ENCODE measurements at places on chromosomes 3 and 15.

DNA sequence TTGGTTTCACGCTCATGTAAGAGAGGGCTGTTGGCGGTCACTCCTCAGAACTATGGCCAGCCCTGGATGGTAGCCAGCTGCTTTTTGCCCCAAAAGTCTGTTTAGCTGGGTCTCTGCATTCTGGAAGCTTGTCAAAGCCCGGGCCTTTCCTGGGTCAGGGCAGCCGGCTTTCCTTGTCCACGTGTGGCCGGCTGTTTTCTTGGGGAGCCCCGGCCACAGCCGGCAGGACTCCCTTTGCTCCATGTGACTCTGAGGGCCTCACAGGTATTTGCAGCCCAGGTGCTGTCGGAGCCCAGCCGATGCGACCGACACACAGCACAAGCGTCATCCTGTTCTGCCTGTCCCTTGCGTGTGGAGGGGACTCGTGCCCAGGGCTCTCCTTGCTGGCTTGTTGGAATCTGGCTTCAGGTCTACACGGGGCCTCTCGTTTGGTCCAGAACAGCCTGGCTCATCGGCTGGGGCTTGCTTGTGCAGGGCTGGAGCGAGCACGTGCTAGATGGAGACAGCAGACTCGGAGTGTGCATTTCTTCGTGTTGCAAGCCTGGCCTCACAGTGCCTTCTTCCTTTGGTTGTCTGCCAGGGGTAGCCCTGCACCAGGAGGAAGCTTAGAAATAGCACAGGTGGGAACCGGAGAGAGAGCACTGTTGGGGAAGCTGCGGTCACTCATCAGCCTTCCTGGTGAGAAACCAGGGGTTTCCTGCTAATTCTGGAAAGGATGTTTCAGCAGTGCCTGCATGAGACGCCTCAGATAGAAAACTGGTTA is 51.5 kb downstream of the PGPEP1L start:
- no peak for DNase-seq

GRCh38 chr3:127632035-127632820 is 3.2 kb downstream of the PODXL2 start:
- DNase-seq: no peak

DNA sequence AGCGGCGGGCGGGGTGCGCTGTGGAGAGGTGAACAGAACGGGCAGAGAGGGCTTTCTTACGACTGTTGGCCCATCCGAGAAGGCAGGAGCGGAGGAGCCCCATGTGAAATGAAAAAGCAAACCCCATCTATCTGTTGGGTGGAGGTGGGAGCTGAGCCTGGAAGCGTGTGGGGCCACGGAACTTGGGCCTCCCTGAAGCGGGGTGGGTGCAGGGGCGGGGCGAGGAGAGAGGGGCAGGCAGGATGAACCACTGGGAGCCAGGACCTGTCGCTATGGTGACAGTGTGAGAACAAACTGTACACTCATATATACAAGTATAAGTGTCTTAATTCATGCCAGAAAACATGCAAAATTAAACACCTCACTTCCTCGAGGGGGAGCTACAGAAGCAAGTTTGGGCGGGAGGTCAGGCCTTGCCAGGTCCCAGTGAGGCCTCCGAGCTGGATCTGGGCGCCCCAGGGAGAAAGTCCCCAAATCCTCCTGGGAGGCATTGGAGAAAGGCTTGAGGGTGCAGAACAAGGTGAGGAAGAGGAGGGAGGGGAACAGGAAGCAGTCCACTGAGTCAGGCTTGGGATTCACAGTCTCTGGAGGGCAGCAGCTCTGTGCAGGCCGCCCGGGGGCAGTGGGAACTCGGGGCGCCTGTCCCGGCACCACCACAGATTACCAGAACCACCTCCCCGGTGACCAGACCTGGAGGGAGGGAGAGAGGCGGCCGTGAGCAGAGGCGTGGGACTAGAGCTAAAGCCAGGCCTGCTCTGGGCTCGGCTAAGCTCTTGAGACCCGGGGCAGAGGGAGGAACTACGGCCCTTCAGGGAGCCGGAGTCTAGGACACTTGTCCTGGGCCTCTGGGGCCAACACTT is 34.8 kb downstream of the RBPMS2 start:
- DNase-seq: no peak

- DNase-seq: no peak
Measured at GRCh38 chr3:85838921-85839320, 880.1 kb downstream of the CADM2 start.
